Suppressor macrophage treated with lipopolysaccharide for 1 hour (primary cell): ENCODE measurements at places on chromosomes 16 and 17.

DNA sequence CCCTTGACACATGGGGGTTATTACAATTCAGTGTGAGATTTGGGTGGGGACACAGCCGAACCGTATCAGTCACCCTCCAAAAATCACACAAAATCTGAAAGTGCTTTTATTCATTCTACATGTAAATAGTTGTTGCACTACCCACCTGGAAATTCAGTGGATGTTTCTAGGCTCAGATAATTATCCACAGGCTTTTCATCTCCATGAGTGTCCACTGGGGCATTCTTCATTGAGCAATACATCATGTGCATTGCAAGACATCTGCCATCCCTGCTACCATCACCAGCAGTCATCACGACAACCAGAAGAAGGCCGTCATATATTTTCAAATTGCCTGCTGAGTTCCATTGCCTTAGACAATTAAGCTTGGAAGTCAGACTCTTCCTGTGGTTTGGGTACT lies 330.8 kb downstream of the WWOX start:
- DNase-seq = no peak

DNA sequence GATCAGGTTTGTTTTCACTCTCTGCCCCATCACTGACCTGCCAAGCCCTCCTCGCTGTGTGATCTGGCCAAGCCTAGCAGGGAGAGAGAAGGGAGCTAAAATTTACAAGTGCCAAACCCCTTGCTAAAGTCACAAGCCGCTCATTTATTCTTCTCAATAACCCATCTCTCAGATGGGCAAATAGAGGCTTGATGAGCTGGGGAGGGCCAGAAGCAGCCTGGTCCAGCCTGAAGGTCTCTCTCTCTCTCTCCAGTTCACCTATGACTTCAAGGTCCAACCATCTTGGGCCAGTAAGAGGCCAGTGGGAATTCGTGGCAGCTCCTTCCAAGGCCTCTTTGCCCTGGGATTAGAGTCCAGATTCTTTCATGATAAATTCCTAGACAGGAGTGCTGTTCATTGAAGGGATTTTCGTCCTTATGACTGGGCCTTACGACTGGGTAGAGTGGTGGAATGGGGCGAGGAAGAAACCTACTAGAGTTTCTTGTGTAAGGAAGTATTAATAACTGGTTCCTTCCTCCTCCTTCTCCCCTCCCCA lies 3.4 kb downstream of the CA7 start:
- no peak for DNase-seq

DNA sequence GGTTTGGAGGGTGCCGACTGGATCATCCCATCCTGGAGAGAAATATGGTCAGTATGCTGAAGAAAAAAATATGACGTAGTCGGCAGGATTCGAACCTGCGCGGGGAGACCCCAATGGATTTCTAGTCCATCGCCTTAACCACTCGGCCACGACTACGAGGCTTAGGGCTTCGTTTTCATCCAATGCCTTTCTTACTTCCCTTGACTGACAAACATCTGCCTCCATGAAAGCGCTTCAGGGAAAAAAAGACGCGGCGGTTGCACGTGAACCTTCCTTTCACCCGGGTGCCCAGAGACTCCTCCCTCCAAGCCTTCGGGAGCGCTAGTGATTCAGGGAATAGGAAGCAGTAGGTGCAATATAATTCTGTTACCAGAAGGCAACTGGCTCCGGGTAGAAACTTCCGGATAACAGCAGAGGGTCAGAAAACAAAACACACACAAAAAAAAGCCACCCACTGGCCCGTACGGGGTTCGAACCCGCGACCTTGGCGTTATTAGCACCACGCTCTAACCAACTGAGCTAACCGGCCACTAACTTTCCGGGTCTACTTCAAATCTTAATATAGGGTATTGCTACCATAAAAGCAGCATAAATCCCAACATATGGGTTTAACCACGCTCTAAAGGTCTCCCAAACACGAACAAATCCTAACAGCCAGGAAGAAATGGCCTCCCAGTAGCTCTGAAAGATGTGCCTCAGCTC lies 16.3 kb upstream of the AURKB start:
- peak; percentile 83 for DNase-seq

- DNase-seq = no peak
Measured at GRCh38 chr17:7987112-7987893, 15.1 kb upstream of the GUCY2D start.

DNA sequence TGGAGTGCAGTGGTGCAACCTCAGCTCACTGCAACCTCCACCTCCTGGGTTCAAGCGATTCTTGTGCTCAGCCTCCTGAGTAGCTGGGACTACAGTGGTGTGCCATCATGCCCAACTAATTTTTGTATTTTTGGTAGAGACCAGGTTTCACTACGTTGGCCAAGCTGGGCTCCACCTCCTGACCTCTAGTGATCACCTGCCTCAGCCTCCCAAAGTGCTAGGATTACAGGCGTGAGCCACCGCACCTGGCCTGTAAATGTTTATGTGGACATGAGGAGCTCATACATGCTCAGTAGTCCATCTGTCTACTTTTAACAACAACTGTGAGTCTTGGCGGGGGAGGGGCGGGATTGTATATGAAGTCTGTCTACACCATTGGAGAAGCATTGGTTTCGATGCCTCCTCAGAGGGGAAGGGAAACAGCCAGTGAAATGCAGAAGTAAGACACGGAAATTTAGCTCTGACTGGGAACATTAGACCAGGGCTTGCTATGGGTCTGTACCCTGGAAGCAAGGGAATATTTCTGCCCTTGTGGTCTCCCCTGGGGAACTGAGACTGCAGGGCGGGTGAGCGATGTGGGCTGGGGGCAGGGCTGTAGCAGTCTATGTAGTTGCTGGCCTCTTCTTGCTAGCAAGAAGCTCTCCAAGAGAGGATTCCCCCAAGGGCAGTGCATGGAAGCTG lies 9.3 kb downstream of the NUBP1 start:
- peak; percentile 95 for DNase-seq

DNA sequence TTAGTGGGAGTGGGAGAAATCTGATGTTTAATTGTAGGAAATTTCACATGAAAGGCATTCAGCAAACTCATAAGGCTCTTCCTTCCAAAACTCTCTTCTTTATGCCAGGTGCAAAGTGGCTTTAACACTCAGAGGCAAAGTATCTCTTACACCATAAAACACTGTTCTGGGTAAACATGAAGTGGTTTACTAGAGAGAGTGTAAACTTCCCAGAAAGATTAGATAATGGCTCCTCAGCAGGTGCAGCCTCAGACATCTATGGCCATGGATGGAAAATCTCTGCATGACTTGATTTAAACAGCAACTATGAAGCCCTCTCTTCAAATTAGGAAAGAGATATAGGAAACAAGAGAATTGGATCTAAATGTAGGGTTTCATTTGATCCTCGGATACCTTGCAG lies 583.1 kb upstream of the SALL1 start:
- DNase-seq = no peak

DNA sequence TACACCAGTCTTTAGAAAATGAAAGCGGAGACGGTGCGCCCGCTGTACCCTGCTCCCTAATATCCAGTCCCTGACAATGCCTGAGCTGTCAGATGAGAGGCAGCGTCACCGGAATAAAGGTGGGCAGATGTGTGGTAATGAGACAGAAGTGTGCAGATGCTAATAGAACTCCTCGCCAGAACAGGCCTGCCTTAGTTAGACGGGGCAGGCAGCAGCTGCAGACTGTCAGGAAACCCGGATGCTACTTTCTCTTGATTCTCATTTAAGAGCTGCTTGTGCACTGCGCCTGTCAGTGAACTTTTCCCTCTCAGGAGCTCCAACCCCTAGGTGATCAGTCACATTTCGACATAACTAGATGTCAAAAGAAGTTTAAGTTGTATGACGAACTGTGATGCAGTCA lies 221.8 kb upstream of the IRX3 start:
- no peak for DNase-seq

- no peak for DNase-seq
Measured at GRCh38 chr16:50538411-50539052, 9.7 kb upstream of the NKD1 start.
